ENCODE measurements at places on chromosomes 5 and 9.

- DNase-seq: peak; percentile 70
Measured at GRCh38 chr5:126917918-126918614, 112.3 kb downstream of the MARCHF3 start.

GRCh38 chr5:115179030-115179393 lies 9.3 kb upstream of the TRIM36 start:
- DNase-seq: peak; percentile 56

- no peak for DNase-seq
Measured at GRCh38 chr9:35952526-35953191, 5.3 kb downstream of the OR2S2 start.

DNA sequence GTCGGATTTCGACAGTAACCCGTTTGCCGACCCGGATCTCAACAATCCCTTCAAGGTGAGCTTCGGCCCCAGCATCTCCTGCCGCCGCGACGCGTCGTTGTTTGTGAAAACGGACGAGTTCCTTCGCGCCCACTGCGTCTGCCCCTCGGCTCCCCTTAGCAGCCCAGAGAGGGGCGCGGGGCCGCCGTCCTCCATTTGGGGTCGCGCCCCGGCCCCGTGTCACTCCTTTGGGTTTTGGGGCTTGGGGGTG lies 182 bp downstream of the SCAMP1 start:
- no peak for DNase-seq

- DNase-seq: no peak
Measured at GRCh38 chr5:164561933-164562872, 1056.8 kb downstream of the MAT2B start.

- no peak for DNase-seq
Measured at GRCh38 chr9:121240472-121241135, 27.4 kb upstream of the GSN start.

DNA sequence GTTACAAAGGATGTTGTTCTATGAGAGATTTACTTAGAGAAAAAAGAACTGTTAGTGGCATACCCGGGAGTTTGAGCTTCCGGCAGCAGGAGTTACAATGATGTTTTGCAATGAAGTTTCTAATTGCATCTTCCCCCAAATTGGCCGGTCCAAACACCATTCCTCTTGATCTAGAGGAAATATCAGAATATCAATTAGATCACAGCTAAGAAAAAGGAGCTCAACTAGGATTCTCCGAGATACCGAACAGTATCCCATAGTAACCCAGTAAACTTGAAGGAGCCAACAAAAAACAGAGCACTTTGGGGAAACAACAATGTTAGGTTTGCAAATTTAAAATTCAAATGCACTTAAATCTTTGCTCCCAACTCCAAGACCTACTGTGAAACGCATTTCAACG lies 159.5 kb downstream of the TRPM6 start:
- no peak for DNase-seq

DNA sequence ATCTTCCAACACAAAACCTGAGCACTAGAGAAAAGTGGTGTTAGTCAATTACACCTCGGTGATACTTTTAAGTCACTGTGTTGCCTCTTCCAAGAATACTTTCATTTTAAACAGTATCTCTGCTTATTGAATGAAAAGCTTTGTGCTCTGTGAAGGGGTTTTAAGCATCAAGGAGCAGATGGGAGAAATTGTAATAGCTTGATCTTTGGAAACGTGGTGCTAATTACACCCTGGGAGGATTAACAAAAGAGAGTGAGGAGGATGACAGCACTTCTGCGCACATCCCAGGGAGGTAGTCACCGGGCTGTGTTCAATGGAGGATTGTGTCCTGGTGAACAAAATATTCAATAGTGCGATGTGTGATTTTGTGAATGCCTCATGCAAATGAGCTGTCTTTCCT lies 477.4 kb upstream of the ADAMTS16 start:
- no peak for DNase-seq

DNA sequence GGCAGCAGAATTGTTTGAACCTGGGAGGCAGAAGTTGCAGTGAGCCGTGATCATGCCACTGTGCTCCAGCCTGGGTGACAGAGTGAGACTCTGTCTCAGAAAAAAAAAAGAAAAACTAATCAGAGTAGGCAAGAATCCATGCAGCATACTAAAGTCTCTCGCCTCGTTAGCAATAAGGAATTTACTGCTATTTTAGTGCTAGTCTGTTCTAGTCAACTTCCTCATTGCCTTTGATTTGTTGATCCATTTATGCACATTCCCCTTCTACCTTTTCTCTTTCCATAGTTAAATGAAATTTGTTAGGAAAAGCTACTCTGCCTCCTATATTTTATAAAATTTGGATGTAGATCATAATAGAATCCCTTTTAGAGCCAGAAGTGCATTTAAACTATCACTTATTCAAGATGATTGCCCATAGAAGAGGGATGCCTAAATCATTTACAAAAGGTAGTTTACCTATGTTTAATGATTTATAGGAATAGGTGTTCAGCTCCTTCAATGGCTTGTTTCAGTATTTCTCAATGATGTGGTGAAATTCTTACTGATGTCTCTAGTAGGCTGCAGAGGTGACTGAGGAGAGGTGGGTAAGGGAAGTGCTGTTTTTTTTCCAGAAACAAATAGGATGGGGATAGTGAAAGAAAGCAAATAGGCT lies 1.9 kb downstream of the LRRC19 start:
- DNase-seq: no peak

Measured in iPS-NIHi11 (cell line).